ENCODE measurements at places on chromosomes 6 and 20.

DNA sequence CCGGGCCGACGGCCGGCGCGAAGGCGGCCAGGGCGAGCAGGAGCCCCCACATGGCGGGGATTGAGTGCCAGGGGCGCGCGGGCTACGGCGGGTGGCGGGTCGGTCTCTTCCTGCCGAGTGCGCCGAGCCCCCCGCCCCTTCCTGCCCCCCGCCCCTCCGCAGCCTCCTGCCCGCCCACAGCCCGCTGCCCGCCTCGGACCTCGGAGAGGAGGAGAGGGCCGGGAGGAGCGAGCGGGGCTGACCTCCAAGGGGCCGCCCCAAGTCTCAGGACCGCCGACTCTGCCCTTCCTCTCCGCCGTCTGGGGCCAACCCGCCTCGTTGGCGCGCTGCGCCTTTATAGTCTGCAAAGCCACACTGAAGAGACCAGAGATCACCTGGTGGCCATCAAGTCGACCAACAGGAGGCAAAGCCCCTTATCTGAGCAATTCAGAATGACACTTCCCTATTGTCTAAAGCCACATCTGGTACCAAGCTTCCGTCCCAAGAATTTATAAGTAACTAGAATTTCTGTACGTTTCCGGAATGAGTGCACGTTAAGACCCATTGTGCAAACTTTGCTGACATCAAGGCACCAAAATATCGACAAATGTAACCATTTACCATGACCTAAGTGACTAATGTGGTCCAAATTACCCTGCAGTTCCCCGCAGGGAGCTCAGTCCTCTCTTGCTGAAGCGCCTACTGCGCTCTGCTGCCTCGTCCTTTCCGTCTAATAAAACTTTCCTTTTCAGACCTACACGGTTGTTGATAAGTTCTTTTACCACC is at the start of gene CPXM1:
CPXM1 (minus strand) TSS at position 107 of the 765 bp plus-strand sequence; CDS start at position 52, 55 bp downstream.
- DNase-seq = no peak

- DNase-seq = no peak
Measured at GRCh38 chr20:8867038-8867740, 201.7 kb upstream of the PLCB4 start.

DNA sequence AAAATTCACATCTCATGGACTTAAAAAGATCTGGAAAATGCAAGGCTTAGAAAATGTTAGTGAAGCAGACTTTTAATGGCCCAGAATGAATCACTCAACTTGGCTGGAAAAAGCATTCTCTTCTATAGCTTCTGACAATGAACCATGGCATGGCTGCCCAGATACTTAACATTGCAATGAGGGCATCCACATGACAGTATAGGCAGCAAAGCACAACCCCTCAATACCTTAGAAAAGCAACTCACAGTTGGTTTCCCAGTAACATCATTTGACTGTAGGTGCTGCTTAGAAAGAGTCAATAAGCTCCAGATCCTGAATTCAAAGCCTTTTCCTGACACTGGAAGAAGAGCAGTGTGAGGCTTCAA is 155.8 kb downstream of the EYA4 start:
- DNase-seq = no peak

- no peak for DNase-seq
Measured at GRCh38 chr6:87902383-87902782, 145.3 kb upstream of the SPACA1 start.

GRCh38 chr6:151488226-151488625 is 5.6 kb upstream of the CCDC170 start:
- DNase-seq = no peak

DNA sequence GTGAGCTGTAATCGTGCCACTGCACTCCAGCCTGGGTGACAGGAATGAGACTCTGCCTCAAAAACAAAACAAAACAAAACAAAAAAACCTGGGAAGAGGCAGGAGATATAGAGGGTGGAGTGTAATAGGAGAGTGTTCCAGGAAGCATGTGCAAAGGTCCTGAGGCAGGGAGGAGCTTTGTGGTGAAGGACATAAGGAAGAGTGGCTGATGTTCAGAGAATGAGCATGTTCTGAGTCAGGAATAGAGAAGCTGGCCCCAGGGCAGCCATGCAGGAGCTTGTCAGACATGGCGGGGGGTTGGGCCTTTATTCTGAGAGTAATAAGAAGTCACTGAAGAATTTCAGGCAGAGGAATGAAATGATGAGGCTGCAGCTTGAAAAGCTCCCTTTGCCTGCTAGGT is 337.0 kb downstream of the CDH26 start:
- DNase-seq = no peak

DNA sequence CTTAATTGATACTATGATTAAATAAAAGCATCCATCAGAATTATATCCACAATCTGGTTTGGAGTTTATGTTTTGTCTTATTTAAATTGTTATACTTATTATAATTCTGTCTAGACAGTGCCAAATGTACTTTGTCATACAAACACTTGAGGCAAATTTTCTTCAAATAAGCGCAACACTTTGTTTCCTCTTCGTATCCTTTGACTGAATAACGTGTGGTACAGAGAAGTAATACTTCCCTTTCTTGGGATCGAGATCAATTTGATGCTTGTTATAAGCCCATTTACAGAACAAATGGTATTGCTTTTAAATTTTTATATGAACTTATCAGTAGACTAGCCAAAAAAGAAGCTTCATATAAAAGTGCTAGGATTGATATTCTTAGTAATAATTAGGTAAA is 111.0 kb downstream of the ATG5 start:
- DNase-seq = no peak

DNA sequence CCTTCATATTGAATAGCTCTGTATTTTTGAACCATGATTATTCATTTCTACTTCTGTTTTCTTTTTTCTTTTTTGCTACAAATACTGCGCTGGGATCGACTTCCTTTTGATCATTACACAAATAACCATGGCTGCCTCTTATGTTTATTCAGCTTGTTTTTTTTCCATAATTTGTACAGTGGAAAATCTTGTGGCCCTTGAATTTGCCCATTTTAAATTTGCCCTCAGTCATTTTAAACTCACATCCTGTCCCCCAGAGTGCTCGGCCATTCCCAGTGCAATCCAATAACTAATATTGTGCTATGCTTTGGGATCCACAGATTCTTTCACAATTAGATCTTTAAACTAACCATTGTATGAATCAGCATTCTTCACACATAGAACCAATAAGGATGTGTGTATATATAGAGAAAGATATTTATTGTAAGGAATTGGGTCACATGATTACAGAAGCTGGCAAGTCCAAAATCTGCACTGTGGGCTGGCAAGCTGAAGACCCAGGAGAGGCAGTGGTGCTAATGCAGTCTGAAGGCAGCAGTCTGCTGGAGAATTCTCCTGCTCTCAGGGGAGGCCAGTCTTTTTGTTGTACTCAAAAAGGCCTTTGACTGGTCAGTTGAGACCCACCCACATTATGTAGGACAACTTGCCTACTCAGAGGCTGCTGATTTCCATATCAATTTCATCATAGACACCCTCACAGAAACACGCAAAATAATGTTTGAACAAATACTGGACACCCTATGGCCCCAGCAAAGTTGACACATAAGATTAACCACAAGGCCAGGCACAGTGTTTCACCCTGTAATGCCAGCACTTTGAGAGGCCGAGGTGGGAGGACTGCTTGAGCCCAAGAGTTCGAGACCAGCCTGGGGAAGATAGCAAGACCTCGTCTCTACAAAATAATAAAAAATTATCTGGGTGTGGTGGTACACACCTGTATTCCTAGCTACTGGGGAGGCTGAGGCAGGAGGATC is 147.1 kb downstream of the MTHFD1L start:
- no peak for DNase-seq

GRCh38 chr6:61887423-61887822 is 398.6 kb downstream of the KHDRBS2 start:
- DNase-seq = no peak

GRCh38 chr6:90131125-90131524 is 165.5 kb downstream of the BACH2 start:
- DNase-seq = no peak

- no peak for DNase-seq
Measured at GRCh38 chr6:5645328-5646290, 361.1 kb downstream of the NRN1 start.

- DNase-seq = no peak
Measured at GRCh38 chr6:136127873-136128272, 122.2 kb downstream of the MTFR2 start.

DNA sequence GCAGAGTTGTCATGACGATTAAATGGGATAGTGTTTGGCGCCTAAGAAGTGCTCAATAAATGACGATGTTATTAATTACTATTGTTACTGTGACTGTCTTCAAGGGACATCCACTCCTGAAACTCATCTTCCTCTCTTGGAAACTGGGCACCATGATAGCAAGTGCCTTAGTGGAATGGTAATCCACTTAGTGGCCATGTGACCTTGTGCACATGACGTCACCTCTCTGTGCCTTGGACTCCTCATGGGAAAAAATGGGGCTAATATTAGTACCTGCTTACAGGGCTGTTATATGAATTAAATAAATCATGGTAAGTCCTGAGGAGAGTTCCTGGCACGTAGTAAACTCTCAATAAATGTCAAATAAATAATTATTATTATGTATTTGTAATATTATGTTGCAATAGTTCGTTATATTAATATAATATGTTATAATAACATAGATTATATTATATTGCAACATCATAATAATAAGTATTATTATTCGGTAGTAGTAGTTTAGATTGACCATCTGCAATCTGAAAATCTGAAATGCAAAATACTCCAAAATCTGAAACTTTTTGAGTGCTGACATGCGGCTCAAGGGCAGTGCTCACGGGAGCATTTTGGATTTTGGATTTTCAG is 40.9 kb downstream of the EYA2 start:
- no peak for DNase-seq

GRCh38 chr6:104642871-104643270 is 216.8 kb downstream of the HACE1 start:
- no peak for DNase-seq

DNA sequence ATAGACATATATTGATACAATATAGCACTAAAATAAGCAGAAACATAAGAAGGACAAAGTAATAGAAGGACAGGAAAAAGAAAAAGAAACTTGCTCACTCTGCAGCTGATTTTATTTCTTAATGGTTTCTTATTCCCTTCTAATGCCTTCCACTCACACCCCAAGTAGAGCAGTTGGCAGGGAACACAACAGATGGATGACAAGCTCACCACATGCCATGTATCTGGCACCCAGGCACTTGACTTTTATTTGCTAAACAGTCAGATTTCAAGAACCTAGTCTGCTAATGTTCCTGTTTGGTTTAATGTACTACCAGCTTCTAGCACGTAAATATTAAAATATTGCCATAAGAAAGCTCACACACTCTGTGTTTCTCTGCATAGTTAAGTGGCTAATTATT is 87.1 kb downstream of the COL19A1 start:
- peak; percentile 64 for DNase-seq

DNA sequence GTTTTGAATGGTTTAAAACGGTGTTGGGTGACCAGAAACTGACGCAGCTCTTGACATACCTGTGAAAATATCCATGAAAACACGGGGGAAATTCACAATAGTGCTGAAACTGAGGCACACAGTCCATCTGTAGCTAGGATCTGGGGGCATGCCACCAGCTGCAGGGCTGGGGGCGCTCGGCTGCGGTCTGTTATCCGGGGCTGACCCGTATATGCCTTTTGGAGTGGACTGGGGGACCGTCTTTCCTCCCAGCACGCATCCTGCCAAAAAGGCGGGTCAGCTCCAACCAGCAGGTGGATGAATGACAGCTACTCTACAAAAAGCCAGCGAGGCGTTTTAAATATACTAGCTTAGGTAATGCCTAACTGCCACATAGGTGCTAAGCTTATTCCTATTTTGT is 729.8 kb downstream of the QKI start:
- DNase-seq = no peak

- DNase-seq = no peak
Measured at GRCh38 chr20:23404196-23404595, 17.1 kb downstream of the NAPB start.

DNA sequence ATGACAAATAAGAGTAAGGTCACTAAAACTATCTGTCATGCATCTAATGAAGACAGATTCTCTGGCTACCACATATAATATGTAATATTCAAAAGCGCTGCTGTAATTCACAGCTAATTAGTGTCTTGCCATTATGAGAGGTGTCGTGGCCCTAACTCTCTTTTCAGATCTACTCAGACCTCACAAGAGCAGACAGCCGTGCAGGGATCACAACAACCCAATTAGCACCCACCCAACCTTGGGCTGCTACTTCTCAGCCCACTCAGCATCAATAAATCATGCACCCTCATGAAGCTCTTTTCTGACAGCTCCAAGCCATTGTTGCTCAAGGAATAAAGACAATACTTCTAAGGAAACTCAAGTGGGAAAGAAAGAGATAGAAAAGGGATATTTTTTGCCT is 61.5 kb downstream of the FRK start:
- DNase-seq = no peak

GRCh38 chr6:20866036-20866435 is 331.8 kb downstream of the CDKAL1 start:
- DNase-seq = peak; percentile 3

GRCh38 chr6:20763296-20763695 is 229.0 kb downstream of the CDKAL1 start:
- DNase-seq = no peak

DNA sequence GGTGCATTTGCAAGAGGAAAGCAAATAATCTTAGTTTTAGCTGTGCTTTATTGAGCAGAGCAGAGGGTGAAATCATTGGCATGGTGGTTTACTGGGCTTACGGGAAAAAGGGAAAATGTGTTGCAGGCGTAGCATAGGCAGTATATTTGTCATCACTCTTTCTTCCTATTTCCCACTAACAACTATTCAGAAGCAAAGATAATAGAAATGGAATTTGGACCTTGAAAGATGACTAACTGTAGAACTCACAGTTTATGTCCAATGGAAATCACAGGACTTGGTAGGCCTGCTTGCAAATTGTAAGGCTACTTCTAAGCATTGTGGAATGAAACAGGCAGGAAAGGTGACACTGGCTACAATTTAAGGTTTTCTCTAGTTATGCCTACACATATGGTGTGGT is 611.9 kb upstream of the MAN1A1 start:
- no peak for DNase-seq

- DNase-seq = no peak
Measured at GRCh38 chr6:14921170-14921569, 324.7 kb upstream of the JARID2 start.

- DNase-seq = peak; percentile 88
Measured at GRCh38 chr6:84227434-84228197, at the start of gene CEP162. TSS of gene CEP162 (minus strand) at chr6:84227643. CDS start at chr6:84226393, 1,250 bp downstream.

- no peak for DNase-seq
Measured at GRCh38 chr6:17207281-17207680, 73.9 kb upstream of the RBM24 start.

GRCh38 chr6:67811239-67812037 is 823.6 kb upstream of the ADGRB3 start:
- no peak for DNase-seq

- no peak for DNase-seq
Measured at GRCh38 chr20:44083220-44083933, 103.6 kb downstream of the JPH2 start.

- DNase-seq = no peak
Measured at GRCh38 chr6:160039441-160039840, 70.6 kb downstream of the IGF2R start.

Measured in cerebellum (tissue), 4 donors.